ENCODE measurements at places on chromosomes 1 and 21.

GRCh38 chr1:220734571-220735326 is 13.4 kb upstream of the MTARC2 start:
- no peak for DNase-seq

- DNase-seq, result no peak
Observed at GRCh38 chr1:46183926-46184557, 7.8 kb upstream of the P3R3URF start.

DNA sequence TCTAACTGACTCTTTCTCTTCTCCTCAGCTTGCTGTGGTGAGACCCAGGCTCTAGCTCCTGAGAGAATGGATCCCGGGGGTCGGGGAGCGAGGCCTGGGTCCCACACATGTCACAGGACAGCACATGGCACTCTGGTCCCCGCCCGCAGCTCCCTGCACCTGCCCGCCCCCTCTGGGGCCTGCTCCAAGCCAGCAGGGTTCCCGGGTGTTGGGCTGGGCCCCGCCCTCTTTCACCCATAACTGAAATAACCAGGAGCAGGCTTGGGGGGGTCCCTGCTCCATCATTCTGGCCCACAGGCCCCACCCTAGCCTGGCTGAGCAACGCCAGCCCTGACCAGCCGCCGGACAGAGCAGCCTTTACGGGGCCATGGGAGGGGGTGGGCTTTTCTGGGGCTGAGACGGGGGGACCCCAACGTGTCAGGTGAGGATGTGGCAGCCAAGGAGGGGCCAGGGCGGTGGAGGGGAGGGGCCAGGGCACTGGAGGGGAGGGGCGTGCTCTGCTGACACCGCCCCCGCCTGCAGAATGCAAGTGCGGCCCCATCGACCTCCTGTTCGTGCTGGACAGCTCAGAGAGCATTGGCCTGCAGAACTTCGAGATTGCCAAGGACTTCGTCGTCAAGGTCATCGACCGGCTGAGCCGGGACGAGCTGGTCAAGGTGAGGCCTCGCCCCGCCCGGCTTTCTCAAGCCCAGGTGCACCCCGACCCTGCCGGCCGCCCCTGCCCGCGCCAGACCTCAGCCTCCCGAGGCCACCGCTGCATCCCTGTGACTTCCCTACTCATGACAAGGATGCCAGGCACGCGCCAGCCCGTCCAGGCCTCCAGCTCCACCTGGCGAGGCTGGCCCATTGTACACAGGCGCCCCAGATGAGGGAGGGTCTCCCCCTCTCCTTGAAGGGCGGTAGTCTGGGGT is 19.4 kb downstream of the COL6A1 start:
- DNase-seq, result no peak

DNA sequence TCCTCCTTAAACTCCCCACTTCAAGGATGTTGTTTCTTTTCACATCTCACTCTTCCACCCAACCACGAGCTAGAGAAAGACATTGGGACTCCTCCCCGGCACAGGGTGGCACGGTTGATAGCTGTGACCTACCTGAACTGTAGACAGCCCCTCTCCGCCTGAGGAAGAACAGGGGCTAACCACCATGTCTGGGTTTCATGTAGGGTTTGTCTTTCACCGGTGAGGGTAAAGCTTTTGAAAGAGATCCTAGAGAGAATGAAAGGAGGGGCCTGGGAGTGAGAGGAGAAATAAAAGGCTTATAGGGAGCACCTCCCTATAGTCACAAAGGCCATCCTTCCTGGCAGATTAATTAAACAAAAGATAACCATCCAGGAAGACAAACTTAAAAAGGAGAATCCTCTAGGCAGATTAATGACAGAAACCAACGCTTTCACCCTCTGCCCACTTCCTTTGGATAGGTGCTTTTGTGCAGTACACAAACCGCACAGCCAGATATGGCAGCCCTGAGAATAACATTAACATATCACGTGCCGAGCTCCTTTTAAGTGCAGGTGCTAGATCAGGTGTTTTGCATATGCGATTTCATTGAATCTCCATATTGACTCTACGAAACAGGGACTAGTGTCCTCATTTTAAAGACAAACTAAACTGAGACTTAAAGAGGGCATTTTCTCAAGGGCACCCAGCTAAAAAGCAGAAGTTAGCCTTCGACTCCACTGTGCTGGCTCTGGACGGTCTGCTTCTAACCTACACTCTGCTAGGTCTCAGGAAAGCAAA is 178.1 kb upstream of the RUNX1 start:
- DNase-seq, result peak; percentile 51

- no peak for DNase-seq
Observed at GRCh38 chr1:151542710-151543129, 2.6 kb downstream of the TUFT1 start.

DNA sequence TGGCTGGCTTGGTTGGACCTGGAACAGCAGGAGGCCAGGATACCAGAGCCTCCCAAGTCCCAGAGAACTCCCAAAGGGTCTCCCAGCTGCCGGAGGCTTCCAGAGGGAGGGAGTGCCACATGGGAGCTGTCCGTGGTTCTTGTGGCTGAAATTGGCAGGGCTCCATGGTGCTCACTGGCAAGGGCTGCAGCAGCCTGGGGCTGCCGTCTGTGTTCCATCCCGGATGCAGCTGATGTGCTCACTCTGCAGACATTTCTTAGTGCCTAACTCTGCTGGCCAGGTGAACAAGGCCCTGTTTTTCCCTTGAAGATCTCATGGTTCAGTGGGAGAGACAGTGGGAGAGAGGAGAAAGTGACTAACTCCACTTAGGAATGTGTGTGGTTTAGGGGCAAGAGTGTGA is 261.1 kb downstream of the CAMTA1 start:
- no peak for DNase-seq

- no peak for DNase-seq
Observed at GRCh38 chr21:38444691-38445090, 53.6 kb downstream of the ERG start.

GRCh38 chr1:42759114-42759513 is 7.7 kb downstream of the P3H1 start:
- no peak for DNase-seq

DNA sequence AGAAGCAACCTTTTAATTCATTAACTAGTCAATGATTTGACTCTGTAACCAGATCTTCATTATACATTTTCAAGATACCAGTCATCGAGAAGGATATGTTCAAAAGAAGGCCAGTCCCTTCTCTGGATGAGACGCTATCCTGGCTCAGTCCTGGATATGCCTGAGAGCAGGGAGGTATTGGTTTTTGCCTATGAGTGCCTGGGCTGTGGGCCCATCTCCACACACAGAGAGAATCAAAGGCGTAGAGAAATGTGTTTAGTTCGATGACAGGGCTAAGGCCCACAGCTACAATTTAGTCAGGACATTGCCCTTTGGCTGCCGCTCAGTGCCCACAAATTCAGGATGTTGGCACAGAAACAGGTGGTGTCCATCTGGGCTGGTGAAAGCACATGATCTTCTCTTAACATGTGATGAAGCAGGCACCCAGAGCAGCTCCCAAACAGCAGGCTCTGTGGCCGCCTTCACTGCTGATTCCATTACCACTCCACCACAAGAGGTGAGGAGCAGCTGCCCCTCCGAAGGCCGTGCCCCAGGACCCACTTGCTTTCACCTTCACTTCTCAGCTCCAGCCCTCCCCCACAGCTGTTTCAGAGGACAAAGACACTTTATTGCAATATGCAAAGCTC is 24.7 kb downstream of the ACKR1 start:
- no peak for DNase-seq

DNA sequence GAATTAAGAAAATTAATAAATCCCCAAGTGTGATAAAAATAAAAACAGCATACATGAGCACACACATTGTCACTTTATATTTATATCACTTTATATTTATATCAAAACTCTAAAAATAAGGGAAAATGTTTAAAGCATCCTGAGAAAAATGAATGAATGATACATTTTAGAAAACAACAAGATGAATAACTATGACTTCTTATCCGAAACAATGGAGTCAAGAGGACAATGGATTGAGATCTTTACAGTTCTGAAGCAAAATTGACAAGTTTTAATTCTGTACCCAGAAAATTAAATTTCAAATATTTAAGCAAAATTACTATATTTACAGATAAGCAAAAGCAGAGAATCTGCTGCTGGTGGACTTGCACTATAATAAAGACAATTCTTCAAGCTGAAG is 512.6 kb downstream of the MRPL39 start:
- DNase-seq, result no peak

DNA sequence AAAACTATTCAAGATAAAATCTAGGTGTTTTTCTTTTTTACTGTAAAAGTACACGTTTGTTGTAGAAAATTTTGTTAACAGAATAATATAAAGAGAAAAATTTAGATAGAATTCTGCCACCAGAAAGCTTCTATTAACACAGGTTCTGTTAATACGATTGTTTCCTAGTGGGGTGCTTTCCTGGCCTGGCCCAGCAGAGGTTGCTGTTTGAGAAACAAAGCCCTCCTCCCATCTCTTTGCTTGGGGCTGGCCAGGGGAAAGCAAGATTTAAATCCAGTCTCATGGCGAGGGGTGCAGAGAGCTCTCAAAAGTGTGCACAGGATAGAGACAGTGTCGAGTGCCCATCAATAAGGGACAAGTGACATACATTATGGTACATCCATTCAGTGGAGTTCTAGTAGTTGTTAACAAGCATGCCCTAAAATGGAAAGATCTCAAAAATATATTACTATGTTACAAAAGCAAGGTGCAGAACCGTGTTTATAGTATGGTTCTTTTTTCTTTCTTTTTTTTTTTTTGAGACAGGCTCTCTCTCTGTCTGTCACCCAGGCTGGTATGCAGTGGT is 14.6 kb upstream of the ACBD3 start:
- DNase-seq, result no peak

All from CD4-positive, alpha-beta T cell treated with Interleukin-15 for 4 hours (primary cell).